ENCODE measurements at places on chromosomes 1 and 21. TPM values are rescaled to one million over a fixed set of nuclear protein-coding genes. Genes with fewer than 3 reads are reported as not detected.

GRCh38 chr1:14113841-14114567 lies 414.0 kb downstream of the PRDM2 start:
- H3K4me1 ChIP-seq = no peaks in the 10 kb centered on the region
- H3K36me3 ChIP-seq = no peaks in the 10 kb centered on the region

- no peak overlapping the region for H3K4me3 ChIP-seq
- no peaks in the 10 kb centered on the region for H3K27me3 ChIP-seq
- H3K4me1 ChIP-seq = no peaks in the 10 kb centered on the region
- H3K27ac ChIP-seq = no peak overlapping the region
These were observed 65.2 kb downstream of the LRRC8C start for GRCh38 chr1:89698020-89698560.

- H3K36me3 ChIP-seq = no peaks in the 10 kb centered on the region
- no peak overlapping the region for H3K4me3 ChIP-seq
- no peak for DNase-seq
- H3K4me1 ChIP-seq = no peaks in the 10 kb centered on the region
- H3K27ac ChIP-seq = no peak overlapping the region
- H3K27me3 ChIP-seq = no peaks in the 10 kb centered on the region
These were observed 320.2 kb downstream of the PTPRC start for GRCh38 chr1:198959032-198959431.

DNA sequence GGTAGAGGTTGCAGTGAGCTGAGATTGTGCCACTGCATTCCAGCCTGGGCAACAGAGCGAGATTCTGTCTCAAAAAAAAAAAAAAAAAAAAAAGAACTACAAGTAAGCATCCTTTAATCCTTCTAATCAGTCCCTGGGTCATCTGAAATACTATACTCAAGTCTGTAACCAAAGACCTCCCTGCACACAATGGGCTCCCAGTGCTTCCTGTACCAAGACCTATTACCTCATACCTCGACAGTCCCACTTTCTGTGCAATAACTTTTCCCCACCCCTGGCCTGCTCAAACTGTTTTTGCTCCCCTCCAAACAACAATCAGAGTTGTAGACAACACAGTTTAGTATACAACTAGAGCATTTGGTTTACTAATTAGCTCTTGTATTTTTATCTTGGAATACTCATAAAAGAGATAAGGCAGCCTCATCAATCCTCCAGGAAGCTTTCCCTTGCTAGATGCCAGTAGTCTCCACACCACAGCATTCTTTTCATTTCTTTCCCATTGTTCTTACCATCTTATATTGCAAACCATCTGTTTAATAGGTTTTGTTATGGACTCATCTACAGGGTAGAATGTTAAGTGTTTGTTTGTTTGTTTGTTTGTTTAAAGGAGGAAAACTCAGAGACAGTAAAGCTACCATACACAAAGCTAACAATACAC lies 19.2 kb upstream of the RLF start:
- no peak overlapping the region for H3K27ac ChIP-seq
- H3K4me1 ChIP-seq = no peaks in the 10 kb centered on the region
- no peak overlapping the region for H3K4me3 ChIP-seq
- no peaks in the 10 kb centered on the region for H3K36me3 ChIP-seq

- peaks cover 2% of the 10 kb centered on the region for H3K4me1 ChIP-seq
- H3K4me3 ChIP-seq = no peak overlapping the region
- no peaks in the 10 kb centered on the region for H3K27me3 ChIP-seq
- peak; percentile 60 for DNase-seq
These were observed 4.8 kb upstream of the HEATR1 start for GRCh38 chr1:236608930-236609726.

DNA sequence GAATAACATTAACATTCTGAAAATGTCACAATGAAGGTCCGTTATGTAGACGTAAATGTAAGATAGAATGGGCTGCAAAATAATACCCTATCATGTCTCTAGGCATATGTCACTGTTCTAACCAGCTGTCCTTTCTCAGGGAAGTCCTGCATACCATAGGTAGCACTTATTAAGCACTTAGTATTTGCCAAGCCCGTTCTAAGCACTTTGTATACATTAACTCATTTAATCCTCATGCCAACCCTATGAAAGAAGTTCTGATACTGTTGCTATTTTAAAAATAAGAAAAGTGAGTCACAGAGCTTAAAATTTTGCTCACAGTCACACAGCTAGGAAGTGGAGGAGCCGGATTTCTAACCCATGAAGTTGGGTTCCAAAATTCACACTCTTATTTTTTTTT lies 15.7 kb downstream of the GAS5 start:
- H3K27ac ChIP-seq = no peak overlapping the region
- H3K36me3 ChIP-seq = peaks cover 4% of the 10 kb centered on the region
- peaks cover 8% of the 10 kb centered on the region for H3K4me1 ChIP-seq

GRCh38 chr1:116393792-116394191 lies 20.7 kb downstream of the ATP1A1 start:
- no peak overlapping the region for H3K4me3 ChIP-seq
- DNase-seq = no peak
- H3K4me1 ChIP-seq = no peaks in the 10 kb centered on the region
- H3K27ac ChIP-seq = no peak overlapping the region

DNA sequence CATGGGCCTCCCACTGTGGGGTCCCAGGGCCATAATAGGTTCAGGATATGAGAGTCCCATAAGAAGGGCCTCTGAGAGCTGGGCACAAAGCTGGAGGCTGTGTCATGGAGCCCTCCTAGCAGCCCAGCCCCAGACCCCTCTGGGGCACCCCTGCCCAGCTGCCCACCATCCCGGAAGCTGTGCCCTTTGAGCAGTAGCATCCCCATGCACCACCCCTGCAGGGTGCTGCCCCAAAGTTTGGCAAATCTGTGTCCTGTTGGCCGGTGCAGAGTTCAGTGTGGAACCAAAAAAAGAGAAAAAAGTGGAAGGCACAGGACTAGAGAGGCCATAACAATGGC lies 17.6 kb downstream of the TNNT2 start:
- peaks cover 15% of the 10 kb centered on the region for H3K27me3 ChIP-seq
- DNase-seq = no peak
- H3K27ac ChIP-seq = no peak overlapping the region
- no peaks in the 10 kb centered on the region for H3K36me3 ChIP-seq

GRCh38 chr1:160855181-160855981 lies 7.3 kb downstream of the CD244 start:
- no peaks in the 10 kb centered on the region for H3K36me3 ChIP-seq
- no peak for DNase-seq
- H3K4me3 ChIP-seq = no peak overlapping the region
- H3K4me1 ChIP-seq = no peaks in the 10 kb centered on the region
- no peak overlapping the region for H3K27ac ChIP-seq

DNA sequence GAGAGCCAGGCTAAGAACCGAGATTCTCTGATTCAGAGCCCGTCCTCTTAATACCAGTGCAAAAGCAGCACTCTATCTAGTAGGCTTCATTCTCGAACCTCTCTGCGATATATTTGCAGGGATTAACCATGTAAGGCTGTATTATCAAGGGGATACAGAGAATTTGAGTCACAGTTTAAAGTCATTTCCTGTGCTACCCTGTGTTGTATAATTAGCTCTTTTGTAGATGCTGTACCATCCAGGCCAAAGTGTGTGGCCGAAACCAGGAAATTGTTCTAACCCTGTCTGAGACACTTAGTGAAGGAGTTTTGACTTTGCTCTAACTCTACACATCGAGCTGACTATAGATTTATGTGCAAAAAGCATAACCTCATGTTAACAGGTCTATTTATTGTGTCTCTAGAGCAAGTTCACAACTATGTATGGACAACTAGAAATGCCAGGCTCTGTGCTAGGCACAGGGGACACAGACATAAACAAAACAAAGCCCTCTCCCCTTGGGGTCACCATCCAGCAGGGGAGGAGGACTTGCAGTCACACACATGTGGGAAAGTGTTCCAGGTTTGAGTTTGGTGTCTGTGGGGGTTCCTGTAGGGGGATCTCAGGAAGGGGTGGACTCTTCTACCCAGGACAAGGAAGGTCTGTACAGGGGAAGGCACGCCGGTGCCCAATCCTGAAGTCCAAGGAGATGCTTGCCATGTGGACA lies 182.2 kb downstream of the DHRS3 start:
- H3K4me1 ChIP-seq = peaks cover 27% of the 10 kb centered on the region
- no peak overlapping the region for H3K27ac ChIP-seq
- no peak for DNase-seq
- H3K4me3 ChIP-seq = no peak overlapping the region

GRCh38 chr1:206734499-206735142 lies 36.0 kb upstream of the IL19 start:
- H3K4me1 ChIP-seq = peaks cover 2% of the 10 kb centered on the region
- no peak overlapping the region for H3K27ac ChIP-seq
- H3K36me3 ChIP-seq = peaks cover 16% of the 10 kb centered on the region
- no peak for DNase-seq
- no peak overlapping the region for H3K4me3 ChIP-seq

GRCh38 chr21:16320110-16320509 lies 590.3 kb downstream of the USP25 start:
- no peak overlapping the region for H3K27ac ChIP-seq
- H3K4me1 ChIP-seq = no peaks in the 10 kb centered on the region
- no peaks in the 10 kb centered on the region for H3K27me3 ChIP-seq

DNA sequence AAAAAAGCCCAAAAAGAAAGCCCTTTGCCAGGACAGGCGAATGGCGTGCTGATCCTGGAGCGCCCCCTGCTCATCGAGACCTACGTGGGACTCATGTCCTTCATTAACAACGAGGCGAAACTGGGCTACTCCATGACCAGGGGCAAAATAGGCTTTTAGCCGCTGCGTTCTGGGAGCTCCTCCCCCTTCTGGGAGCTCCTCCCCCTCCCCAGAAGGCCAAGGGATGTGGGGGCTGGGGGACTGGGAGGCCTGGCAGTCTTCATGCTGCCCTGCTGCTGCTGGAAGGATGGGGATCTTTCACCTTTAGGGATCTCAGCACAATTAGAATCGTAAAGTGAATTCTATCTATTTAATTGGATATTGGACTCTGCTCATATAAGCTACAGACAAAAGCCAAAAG lies 3.6 kb downstream of the TPRG1L start:
- no peak for DNase-seq
- no peaks in the 10 kb centered on the region for H3K4me1 ChIP-seq
- H3K4me3 ChIP-seq = no peak overlapping the region
- no peaks in the 10 kb centered on the region for H3K27me3 ChIP-seq
- peaks cover 11% of the 10 kb centered on the region for H3K36me3 ChIP-seq

- H3K27ac ChIP-seq = peak overlapping the region; percentile 34
- H3K4me1 ChIP-seq = peaks cover 42% of the 10 kb centered on the region
- H3K4me3 ChIP-seq = no peak overlapping the region
- peaks cover 2% of the 10 kb centered on the region for H3K36me3 ChIP-seq
- no peaks in the 10 kb centered on the region for H3K27me3 ChIP-seq
- no peak for DNase-seq
These were observed 10.1 kb downstream of the MEF2D start for GRCh38 chr1:156490401-156491032.

GRCh38 chr1:78277253-78277652 lies 213.5 kb upstream of the PTGFR start:
- H3K4me1 ChIP-seq = peaks cover 17% of the 10 kb centered on the region
- DNase-seq = peak; percentile 71
- H3K27ac ChIP-seq = peak overlapping the region; percentile 33
- H3K36me3 ChIP-seq = no peaks in the 10 kb centered on the region

DNA sequence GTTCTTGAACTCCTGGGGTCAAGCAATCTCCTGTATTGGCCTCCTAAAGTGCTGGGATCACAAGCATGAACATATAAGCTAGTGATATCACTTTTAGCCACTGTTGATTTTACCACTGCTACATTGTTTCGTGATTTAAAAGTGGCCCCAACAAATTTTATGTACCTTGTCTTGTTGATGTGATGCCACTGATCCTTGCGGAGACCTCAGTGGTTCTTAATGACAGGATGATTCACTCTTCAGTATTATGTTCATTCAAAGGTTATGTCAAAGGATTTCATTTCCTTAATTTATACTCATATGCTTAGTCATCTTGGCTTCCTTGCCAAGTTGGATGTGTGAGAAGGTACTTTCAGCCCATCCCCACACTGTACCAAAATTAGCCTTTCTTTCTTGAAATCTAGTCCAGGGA lies 12.1 kb downstream of the PRKACB start:
- no peaks in the 10 kb centered on the region for H3K27me3 ChIP-seq
- H3K4me3 ChIP-seq = no peak overlapping the region
- no peak overlapping the region for H3K27ac ChIP-seq
- H3K36me3 ChIP-seq = no peaks in the 10 kb centered on the region

DNA sequence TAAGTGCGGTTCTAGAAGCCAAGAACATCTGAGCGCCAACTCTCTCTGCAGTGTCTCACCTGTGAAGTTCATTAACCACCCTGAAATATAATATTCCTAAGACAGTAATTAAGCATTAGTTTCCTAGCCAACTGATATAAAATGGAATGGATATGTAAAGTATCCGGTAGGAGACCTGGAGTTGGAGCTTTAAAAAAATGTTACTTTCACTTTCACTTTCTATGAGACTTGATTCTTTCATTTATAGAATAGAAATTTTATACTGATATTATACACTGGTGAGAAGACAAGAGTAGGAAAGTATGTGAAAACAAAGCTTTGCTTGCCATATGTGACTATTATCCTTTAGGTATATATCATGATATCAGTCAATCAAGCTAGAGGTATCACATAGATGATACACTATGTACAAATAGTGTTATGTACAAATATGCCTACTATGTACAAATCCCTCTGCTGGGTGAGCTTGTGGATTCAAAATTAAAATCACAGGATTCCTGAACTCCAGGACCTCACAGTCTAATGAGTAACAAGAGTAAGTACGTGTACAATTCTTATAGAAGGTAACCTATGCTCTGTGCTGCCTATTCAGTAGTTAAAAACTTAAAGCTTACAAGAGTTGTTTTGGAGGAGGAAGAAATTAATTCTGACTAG lies 934.2 kb downstream of the TTLL7 start:
- no peaks in the 10 kb centered on the region for H3K36me3 ChIP-seq
- no peaks in the 10 kb centered on the region for H3K4me1 ChIP-seq
- no peak overlapping the region for H3K27ac ChIP-seq
- DNase-seq = peak; percentile 26
- no peaks in the 10 kb centered on the region for H3K27me3 ChIP-seq
- H3K4me3 ChIP-seq = no peak overlapping the region

DNA sequence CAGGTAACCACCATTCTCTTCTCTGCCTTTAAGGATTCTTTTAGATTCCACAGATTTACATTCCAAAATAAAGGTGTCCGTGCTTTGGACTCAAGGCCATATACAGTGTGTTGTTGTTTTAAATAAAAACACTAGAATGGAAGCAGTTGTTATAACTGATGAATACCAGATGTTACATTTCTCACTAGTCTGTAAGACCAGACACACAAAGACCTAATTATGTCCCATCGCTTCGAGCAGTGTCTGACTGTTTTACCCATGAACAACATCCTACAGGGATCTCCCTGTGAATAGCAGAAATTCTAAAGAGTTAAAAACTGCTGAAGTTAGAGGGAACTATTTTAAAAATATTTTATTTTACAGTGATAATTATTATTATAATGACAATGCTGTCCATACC lies 574.7 kb upstream of the ZP4 start:
- no peaks in the 10 kb centered on the region for H3K4me1 ChIP-seq
- DNase-seq = no peak
- no peaks in the 10 kb centered on the region for H3K27me3 ChIP-seq
- H3K4me3 ChIP-seq = no peak overlapping the region
- no peak overlapping the region for H3K27ac ChIP-seq

The KLF18 gene
- not detected for total RNA-seq

The GPR161 gene
- total RNA-seq = 18.7 TPM

The ADGRL4 gene
- 5.0 TPM for total RNA-seq

The TCP10L gene
- 0.83 TPM for total RNA-seq

The BECN2 gene
- total RNA-seq = not detected

Data from fibroblast of lung (primary cell).